ENCODE measurements at places on chromosomes 1 and 21. TPM values are rescaled to one million over a fixed set of nuclear protein-coding genes. Genes with fewer than 3 reads are reported as not detected.

The NR1I3 gene
- 4.2 TPM for total RNA-seq

The SLAMF7 gene
- 0.09 TPM for total RNA-seq

- no peak for ATAC-seq
Measured at GRCh38 chr1:205633421-205633976, 1.7 kb upstream of the ELK4 start.

- no peak for ATAC-seq
Measured at GRCh38 chr21:41459884-41460534, 34.0 kb downstream of the MX1 start.

DNA sequence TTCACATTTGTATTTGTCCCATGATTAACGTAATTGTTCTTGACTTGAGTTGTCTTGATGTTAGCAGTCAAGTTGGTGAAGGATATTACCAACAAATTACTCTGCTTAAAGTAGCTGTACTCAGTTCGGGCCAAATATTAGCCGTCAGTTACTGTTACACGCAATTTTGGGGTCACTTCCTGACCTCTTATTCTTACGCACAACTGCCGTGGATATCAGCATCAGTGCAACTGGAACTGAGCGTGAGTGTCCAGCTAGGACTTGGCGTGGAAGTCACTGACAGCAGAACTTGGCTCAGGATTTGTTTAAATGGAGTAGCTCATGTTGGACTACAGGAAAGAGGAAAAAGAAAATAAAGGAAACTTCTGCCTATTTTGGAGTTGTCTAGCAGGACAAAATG lies 56.4 kb downstream of the ADAMTS1 start:
- ATAC-seq: no peak

DNA sequence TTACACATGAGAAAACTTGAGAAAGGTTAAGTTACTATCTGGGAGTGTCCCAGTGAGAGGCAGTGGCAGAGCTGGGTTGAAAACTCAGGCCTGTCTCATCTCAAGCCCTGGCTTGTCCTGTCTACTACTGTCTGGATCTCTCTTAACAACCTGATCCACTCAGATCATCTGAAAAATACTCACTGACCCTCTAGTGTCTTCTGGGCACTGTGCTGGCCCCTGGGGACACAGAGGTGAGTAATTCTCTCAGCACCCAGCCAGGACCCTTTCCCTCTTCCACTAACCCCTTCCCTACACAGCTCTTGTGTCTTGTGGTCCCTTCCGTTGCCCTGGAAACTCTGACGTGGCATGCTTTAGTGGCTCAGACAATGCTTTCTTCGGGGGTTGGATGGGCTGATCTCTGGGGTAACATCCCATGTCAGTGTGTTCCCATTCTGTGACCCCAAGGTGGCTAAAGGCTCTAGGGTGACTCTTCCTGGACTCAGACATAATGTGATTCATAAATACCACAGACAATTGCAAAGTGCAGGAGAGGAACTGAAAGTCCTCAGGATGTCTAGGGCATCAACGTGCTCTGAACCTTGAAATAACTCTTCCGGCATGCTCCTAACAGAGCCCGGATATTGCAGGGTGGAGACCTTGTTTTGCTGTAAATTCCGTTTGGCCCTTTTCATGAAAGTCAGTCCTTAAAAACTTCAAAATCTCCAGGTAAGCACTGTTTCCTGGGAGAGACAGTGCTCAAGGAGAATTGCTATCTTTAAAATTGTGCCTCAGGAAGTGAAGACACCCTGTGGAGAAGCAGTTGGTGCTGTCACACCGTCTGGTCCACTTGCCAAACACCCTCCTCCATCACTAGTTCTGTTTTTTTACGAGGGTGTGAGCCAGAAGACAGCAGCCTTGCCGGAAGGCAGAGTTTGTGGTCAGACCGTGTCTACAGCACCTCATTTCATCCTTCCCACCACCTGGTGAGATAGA lies 4.0 kb downstream of the SHISAL2A start:
- ATAC-seq: peak; percentile 51

DNA sequence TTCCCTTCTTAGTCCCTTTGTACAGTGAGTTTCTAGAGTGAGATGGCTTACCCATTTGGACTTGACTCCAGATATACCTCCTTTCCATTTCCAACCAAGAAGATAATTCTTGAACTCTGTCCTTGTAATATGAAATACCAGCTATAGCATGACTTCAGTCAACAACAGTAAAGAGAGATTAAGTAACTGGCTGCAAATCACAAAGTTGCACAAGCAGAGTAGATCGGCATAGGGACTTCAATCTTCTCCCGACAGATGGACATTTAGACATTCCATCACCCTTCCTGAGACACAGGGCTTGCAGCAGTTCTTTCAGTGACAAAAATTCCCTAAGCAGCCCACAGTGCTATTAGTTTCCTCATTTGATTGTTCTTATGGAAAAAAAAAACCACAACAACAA lies 44.6 kb downstream of the JAK1 start:
- ATAC-seq: no peak

DNA sequence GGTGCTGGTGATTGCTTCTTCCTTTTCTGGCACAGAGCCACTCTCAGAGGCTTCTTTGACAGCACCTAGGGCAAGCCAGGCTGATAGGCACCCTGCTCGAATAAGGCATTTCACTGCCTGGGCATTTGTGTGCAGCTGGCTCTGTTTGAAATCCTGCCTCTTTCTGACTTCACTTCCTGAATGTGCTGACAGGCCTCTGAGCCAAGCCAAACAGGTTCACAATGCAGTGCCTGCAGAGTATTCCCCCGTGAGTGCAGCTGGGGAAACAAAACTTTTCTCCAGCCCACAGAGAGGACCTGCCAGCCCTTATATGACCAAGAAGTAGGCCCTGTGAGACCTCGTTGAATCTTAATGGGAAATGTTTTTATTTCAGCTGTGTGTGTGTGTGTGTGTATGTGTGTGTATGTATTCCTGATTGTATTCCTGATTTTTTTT lies 10.4 kb downstream of the JUN start:
- no peak for ATAC-seq

DNA sequence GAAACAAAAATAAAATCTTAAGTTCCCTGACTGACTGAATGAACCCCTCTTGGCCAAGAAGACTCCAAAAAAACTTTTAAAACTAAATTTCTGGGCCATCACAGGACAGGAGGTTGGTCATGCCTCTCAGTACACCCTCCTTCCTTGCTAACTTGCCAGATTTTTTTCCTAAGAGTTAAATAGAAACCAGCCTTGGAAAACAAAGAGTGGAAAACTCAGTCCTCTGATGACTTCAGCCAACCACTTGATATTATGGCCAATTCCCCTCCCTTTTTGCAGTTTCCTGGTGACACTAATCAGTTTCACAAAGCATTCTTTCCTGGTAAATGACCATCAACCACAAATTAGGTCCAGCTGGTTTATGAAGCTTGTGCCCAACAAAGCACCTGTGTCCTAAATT lies 134.8 kb downstream of the ZNF648 start:
- no peak for ATAC-seq

- no peak for ATAC-seq
Measured at GRCh38 chr1:66450043-66450514, 83.9 kb upstream of the SGIP1 start.

The FAM72C gene
- 7.3 TPM for total RNA-seq

DNA sequence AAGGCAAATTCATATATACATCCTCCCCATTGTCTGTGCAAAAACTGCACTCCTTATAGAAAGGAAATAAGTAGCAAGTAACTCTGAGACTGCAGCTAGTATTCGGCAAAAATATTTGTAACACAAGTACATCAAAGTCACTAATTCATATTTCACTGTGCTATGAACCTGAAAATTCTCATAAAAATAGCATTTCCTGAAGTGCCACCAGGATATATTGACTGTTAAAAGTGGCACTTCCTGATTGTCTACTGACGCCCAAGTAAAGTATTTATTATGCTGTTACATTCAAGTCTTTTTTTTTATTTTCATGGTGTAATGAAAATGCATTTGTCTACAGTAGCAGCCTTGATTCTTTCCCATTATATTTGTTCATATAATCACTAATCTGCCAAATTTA lies 673.8 kb downstream of the PTPRC start:
- ATAC-seq: no peak

The S100A14 gene
- total RNA-seq: not detected

The ERO1B gene
- 2.2 TPM for total RNA-seq

The LRRC39 gene
- total RNA-seq: 2.6 TPM

DNA sequence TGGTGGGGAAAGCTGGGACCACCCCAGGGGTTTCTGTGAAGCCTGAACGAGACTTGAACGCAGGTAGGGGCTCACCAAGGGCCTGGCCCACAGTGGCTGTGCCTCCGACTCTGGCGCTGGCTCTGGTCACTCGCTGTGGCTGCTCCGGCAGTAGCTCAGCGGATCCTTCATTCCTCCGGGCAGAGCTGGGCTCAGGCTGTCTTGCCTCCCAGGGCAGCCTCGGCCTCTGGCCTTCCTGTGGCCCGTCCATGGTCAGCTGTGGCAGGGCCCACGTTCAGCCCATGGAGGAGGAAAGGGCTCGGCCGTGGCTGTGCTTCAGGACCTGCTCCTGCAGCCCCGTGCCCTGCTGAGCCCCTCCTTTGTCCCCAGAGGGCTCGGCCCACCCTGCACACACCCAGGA lies 162.9 kb upstream of the C1orf174 start:
- no peak for ATAC-seq

GRCh38 chr1:110956586-110956985 lies 7.1 kb downstream of the LRIF1 start:
- no peak for ATAC-seq

- ATAC-seq: peak; percentile 70
Measured at GRCh38 chr1:60969971-60970509, 112.3 kb upstream of the NFIA start.

The HUNK gene
- 4.9 TPM for total RNA-seq

- no peak for ATAC-seq
Measured at GRCh38 chr1:197915260-197915861, 1.8 kb upstream of the LHX9 start.

GRCh38 chr1:97143236-97143882 lies 421.8 kb downstream of the PTBP2 start:
- ATAC-seq: no peak

- no peak for ATAC-seq
Measured at GRCh38 chr21:43690346-43690745, 28.6 kb upstream of the PDXK start.

GRCh38 chr1:116921301-116921885 lies 11.7 kb downstream of the PTGFRN start:
- no peak for ATAC-seq

The OR2T34 gene
- not detected for total RNA-seq

- no peak for ATAC-seq
Measured at GRCh38 chr1:67348586-67349252, 41.0 kb downstream of the IL12RB2 start.

All from motor neuron (in vitro differentiated cells).